ENCODE measurements at places on chromosomes 2 and 18.

DNA sequence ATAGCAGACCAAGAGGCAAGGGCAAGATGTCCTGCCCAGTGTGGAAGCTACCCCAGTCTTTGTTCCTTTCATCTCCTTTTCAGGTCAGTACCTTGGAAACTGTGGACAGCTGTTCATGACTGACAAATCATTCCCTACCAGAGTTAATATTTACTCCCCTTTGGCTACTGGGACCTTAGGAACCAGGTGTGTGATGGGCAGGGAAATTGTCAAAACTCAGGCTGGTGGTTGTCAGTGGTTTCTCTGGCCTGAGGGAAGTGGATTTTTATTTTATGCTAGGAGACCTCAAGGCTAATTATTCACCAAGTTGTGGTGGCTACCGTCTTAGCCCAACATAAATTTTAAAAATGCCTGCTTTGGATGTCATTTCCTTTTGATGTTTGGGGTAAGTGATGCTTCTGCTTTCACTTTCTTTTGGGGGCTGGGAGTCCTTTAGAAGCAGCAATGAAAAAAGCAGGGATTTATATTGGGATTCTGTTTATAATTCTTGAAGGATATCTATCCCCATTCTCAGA, 119.3 kb downstream of the SETBP1 start:
- no peak for DNase-seq

DNA sequence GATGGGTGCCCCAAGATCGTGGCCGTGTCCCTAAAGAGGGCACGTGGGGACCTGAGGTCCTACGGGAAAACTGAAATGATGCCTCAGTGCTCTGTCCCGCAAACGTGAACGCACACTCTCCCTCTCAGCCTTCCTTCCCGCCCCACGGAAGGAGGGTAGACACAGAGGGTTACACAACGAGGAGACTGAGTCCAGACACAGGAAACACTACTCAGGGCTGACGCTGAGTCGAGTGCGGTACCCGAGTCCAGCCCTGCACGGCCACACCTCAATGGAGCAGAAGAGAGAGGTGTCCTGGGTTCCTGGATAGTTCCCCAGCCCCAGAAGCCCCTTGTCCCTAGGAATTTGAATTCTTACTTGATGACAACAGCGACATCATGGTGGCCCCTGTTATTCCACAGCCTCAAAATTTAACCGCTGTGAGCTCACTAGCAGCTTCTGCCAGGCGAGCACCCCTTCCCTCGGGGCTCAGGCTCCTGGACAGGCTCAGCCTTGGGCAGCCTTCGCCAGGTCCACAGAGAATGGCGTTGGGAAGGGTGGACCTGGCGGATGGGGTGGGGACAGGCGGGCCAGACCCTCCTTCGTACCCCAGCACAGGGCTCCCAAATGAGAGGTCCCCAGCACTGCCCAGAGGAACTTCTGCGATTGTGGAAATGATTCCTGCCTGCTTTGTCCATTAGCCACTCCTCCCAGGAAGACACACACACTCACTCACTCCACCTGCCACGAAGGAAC, 980 bp upstream of the RNPEPL1 start:
- peak; percentile 60 for DNase-seq

DNA sequence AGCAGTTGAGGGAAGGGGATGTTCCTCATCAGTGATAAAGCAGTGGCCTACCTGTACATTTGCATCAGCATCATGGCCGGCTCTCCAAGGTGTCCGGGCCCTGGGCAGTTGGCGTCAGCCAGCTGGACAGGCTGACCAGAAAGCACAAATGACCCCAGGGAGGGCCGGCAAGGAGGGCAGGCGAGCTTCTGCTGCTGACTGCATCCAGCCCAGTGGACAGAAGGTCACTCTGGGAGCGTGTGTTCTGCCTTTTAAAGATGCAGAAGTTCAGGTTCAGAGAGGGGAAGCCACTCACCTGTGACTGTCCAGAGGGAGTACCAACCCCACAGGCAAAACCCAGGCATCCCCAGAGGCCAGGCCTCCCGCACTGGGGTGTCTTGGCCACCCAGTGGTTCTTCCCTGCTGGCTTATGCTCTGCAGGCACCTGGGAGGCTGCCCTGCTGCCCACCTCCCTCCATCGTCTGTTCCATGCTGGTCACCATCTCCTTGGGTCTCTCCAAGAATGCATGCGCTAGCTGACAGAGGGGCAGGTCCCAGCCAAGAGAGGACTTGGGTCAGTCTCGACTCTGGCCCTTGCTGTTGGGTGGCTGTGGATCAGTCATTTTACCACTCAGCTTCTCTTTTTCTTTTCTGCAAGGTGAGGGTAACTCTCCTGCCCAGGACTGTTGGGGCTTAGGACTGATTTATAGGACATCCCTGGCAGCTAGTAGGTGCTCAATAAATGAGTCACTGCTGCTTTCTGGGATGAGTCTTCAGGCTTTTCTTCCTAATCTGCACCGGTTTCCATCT, 89.9 kb downstream of the INHBB start:
- DNase-seq, result no peak

GRCh38 chr2:134452042-134452733, 198.3 kb downstream of the MGAT5 start:
- peak; percentile 9 for DNase-seq

GRCh38 chr2:134463699-134464022, 209.8 kb downstream of the MGAT5 start:
- peak; percentile 25 for DNase-seq

GRCh38 chr18:34595690-34596089, 114.4 kb upstream of the DTNA start:
- DNase-seq, result no peak

GRCh38 chr2:106833256-106833655, 52.7 kb downstream of the ST6GAL2 start:
- no peak for DNase-seq

GRCh38 chr2:36373149-36373926, 17.8 kb downstream of the CRIM1 start:
- no peak for DNase-seq

DNA sequence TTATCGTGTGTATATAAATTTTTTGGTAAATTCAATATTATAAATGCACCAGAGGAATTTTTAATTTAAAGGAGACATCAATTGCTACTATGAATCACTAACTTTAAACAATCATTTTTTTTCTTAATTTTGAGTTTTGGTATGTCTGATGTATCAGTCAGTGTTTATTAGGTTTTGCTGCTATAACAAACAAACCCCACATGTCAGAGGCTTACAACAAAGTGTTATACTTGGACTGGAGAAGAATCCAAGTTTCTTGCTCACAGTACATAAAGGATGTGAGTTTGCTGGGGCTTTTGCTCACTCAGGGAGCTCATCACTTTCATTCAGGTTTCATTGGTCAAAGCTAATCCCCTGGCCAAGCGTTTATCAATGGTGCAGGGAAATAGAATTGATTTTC, 81.8 kb downstream of the VWC2L start:
- no peak for DNase-seq

DNA sequence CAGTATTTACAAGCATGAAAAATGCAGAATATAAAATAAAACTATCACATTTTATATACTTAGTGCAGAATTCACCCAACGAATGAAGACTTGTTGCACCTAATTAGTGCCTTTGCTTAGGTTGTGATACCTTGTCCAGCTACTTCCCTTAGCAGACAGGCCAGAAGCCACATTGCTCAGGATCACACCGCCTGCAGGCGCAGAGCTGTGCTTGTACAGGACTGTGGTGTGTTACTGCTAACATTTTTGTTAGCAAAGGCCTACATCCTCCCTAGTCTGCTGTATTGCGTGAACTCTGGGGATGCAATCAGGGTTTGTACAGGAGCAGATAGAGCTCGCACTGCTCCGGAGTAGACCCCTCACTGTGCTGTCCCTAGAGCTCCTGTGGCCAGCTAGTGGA, 336.9 kb downstream of the CBLN2 start:
- DNase-seq, result no peak

DNA sequence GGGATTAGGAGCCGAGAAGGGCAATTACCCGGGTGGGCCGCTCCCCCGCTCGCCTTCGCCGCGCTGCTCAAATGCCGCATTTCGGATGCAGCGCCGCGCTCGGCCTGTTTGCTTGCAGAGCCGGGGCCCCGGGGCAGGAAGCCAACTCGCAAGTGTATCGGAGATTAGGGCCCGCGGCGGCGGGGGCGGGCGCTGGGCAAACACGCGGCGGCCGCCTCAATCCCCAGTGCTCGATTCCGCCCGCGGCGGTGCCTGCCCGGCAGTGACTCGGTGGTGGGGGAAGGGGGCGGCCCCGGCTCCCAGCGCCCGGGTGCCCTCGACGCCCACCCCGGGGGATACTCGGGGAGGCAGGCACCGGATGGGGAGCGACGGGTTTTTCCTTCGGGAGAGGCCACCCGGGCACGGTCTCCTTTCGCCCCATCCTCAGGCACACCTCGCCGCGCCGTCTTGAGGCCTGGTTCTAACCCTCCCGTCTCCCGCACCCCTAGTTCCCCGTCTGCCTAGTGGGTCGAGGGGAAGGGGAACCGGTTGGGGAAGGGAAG, 26.6 kb upstream of the NOTO start:
- peak; percentile 74 for DNase-seq

DNA sequence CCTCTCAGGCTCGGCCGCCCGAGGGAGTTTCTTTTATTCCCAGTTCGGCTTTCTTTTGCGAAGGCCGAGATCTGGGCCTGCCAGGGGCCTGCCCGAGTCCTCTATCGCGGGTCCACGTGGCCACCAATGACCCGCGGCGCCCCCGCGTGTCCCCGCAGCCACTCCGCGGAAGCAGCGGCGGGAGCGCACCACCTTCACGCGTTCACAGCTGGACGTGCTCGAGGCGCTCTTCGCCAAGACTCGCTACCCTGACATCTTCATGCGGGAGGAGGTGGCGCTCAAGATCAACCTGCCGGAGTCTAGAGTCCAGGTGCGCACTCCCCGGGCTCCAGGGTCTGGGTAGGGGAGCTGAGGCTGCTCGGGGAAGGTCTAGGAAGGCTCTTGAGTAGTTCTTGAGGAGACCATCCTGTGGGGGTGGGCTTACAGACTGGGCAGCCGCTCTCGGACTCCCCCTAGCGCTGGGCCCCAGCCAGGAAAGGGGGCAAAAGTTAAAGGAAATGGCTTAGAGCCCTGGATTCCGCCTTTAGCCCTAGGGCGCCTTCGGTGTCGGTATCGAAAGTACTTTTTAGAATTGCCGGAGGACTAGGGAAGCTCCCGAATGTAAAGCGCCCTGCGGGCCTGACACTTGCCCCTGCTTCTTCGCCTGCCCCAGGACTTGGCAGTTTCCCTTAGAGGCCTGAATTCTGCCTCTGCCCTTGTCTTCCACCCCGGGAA, 3.4 kb downstream of the OTX1 start:
- no peak for DNase-seq

GRCh38 chr2:137960223-137960622, 4.0 kb upstream of the HNMT start:
- no peak for DNase-seq

DNA sequence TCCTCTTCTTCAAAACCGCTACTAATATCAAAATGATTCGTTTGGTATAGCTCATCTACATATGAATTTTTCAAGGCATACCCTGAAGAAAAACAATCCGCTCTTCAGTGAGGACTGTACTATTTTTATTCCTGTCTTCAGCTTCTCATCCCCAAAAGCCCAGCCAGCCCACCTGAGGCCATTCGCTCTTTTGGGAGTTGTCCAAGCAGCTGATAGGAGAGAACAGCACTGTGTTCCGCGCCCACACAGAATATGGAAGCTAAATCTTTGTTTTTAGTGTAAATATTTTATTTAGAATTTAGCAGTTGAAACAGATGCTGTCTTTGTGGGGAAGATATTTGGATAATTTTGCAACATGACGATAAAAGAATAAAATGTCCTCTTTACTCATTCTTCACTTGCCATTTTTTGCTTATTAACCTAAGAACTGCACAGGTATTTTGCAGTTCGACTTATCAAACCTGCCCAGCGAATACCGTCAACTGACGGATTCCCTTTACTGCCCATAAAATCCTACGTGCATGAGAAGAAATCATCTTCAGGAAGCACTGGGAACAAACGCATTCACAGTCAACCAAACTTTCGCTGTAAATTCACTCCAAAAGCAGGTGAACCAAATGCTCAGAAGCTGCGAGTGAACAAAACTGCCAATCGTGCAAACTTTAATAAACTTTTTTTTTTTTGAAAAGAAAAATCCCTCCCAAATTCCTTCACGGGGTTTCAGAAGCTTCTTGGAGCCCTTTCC, 3.4 kb downstream of the ZNF521 start:
- no peak for DNase-seq

- DNase-seq, result peak; percentile 77
Observed at GRCh38 chr2:23532391-23533337, 147.7 kb downstream of the KLHL29 start.

- DNase-seq, result no peak
Observed at GRCh38 chr2:241584436-241584835, 25.9 kb downstream of the BOK start.

- no peak for DNase-seq
Observed at GRCh38 chr2:219562049-219563020, 9.0 kb downstream of the OBSL1 start.

DNA sequence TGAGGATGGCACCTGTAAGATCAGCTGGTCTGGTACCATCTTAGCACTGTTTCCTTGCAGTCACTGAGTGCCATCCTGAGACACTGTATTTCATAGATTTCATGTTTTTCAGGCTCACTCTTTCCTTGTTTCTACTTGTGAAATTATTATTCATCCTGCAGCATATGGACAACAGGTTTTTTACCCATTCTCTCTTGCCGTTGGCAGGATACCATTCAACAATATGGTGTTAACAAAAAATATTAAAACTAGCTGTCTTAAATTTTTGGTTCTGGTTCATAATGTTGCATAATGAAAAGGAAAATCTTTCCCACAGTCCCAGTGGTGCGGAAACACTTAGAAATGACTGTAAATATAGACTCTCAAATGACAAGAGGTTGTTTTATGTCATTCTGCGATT, 23.1 kb upstream of the ATG16L1 start:
- no peak for DNase-seq

GRCh38 chr2:21332993-21333625, 209.3 kb downstream of the TDRD15 start:
- DNase-seq, result no peak

GRCh38 chr18:45962461-45962860, 4.7 kb downstream of the EPG5 start:
- DNase-seq, result no peak

GRCh38 chr2:230043461-230043860, 25.3 kb downstream of the SLC16A14 start:
- no peak for DNase-seq

GRCh38 chr2:235914756-235915155, 253.4 kb downstream of the GBX2 start:
- no peak for DNase-seq

- DNase-seq, result no peak
Observed at GRCh38 chr2:39796134-39796533, 17.1 kb upstream of the THUMPD2 start.
